ENCODE measurements at places on chromosomes 3 and 15.

DNA sequence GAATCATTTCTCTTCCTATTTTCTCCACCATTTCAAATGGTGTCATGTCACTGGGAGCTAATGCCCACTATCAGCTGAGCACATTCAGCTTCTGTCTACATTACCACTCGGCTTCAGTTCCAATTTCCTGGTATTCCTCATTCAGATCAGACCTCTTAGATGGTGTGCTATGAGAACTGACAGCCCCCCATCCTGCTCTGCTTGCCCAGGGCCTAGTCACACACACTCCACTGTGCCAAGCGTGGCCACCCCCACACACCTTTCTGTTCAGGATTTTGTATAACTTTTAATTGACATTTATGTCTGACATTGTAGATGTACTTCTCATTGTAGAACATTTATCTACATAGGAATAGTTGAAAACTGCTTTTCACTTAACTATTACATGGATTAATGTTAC, 146.8 kb downstream of the CDIN1 start:
- DNase-seq, result no peak

DNA sequence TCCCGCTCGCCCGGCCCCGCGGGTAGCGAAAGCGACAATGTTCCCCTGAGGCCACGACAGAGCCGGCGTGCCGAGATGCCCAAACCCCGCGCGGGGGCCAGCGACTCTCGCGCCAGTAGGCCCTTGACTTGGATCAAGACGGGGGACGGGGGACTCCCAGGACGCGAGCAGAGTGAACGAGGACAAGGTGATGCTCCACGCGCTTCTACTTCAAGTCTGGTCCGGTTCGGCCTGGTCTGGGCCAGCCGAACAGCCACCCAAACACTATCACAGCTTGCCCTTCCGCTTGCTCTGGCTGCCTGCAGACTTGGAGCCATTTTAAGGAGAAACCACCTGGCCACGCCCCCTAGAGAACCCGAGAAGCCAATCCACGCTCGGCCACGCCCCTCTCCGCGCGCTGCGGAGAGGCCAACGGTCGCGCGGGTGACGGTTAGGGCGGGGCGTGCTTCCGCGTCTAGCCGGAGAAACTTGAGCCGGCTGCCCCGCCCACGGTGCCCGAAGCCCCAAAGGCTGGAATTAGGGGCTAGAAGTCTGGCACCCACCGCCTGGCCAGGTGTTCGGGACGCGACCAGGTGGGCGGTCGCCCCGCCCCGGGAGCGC, 608 bp upstream of the NDUFAF3 start:
- DNase-seq, result peak; percentile 91

DNA sequence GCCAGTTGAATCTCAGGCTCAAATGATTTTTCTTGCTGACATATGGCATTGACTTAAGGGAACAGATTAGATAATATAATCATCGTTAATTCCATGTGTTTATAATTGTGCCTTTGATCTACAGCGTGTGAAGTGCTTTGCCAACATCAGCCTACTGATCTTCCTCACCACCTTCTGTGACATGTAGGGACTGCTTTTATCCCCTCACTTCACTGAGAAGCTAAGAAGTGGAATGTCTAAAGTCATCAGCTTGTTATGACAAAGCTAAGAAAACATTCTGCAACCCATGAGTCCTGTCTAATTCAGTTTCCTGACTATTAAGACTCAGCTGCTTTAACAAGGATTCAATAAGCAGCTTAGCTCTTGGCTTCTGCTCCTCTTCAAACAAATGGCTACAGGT, 106.0 kb downstream of the MYH15 start:
- no peak for DNase-seq

- no peak for DNase-seq
These were observed at the start of gene HTR3E for GRCh38 chr3:184096811-184097383. Gene HTR3E (plus strand): TSS chr3:184097064. CDS start chr3:184097530, 466 bp downstream.

DNA sequence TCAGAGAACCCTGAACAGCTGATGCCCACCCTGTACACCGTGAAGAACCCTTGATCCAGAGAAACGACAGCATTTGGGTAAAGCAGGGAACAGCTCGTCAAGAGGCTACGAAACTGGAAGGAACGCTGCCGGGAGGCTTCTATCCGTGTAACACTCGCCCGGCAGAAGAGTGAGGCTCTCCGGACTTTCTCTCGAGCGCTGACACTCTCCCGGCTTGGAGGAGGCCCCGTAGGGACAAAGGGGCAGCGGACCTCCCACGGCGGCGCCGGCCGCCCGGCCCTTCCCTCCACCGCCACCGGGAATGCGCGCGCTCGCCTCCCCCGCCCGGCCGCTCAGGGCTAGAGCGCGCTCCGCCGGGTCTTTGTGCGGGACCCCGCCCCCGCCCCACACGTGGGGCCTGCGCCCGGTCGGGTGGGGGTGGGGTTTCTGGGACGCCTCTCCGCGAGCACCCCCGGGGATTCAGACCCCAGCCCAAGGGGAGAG, 1.7 kb downstream of the HYAL2 start:
- no peak for DNase-seq

DNA sequence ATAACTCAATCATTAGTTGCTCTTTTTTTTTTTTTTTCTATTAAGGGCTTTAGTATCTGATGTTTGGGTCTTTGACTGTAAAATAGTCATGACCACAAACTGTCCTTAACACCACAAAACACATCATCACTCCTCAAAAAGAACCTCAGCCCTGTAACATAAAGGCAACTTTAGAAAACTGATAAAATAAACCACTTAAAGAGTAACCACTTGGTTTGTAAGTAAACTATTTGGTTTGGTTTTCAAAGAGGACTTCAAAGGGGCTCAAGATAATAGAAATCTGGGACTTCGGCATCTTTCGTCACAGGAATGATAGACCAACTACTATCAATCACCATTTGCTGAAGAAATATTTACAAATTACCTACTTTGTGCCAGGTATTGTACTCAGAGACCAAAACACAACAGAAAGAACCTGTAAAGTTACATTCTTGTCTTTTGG, 167.8 kb downstream of the FOXP1 start:
- DNase-seq, result no peak

GRCh38 chr15:85785887-85786780, 8.6 kb downstream of the KLHL25 start:
- DNase-seq, result no peak

DNA sequence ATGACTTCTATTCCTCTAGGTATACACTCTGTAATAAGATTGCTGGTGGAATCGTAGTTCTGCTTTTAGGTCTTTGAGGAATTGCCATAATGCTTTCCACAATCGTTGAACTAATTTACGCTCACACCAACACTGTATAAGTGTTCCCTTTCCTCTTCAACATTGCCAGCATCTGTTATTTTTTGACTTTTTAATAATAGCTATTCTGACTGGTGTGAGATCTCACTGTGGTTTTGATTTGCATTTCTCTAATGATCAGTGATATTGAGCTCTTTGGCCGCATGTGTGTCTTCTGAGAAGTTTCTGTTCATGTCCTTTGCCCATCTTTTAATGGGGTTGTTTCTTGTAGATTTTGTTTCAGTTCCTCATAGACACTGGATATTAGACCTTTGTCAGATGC, 12.8 kb downstream of the NXPE3 start:
- no peak for DNase-seq

- no peak for DNase-seq
These were observed 282.5 kb downstream of the TBL1XR1 start for GRCh38 chr3:176914764-176915163.

DNA sequence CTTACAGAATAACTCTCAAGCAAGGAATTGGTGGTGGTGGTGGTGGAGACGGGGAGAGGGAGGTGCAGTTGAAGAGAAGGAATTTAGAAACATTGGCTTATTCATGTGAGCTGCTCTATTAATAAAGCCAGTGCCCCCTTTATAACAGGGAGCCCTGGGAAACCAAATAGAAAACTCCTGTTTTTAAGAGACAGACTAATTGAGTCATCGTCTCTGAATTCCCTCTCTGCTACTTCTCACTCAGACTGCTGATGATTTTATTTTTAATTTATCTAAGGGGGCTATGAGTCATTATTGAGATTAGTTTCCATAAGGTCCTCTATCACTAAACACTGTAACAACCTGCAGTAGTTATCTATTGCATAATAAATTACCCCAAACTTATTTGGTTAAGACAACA, 145.9 kb upstream of the GALNT15 start:
- no peak for DNase-seq

DNA sequence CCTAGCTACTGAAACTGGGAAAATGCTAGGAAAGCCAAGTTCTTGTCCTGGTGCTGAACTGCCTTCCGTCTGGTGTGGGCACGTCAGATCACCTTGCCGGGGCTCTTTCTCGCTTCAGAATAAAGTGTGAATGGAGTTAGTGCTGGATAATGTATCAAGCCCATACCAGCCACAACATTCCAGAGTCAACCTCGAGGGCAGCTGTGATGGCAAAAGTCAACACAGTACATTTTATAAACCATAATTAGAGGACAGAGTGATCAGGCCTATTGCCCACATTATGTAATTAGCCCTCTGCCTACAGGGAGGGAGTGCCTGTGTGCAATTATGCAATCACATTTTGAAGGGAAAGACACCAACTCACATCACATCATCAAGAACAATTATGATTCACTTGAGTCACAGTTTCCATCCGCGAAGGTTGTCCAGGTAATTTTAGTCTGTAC, 165.2 kb downstream of the RORA start:
- no peak for DNase-seq

DNA sequence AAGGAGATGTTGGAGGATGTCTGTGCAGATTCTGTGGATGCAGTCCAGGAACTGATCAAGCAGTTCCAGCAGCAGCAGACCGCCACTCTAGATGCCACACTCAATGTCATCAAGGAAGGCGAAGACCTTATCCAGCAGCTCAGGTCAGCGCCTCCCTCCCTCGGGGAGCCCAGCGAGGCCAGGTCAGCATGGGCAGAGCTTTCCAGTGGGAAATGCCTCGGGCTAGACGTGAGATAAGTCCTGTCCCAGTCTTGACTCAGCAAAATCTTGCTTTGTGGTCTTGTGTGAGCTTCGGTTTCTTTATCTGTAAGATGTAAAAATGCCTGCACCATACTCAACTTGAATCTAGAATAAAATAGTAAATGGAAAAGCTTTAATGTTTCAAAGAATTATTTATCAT, 335.1 kb upstream of the UMPS start:
- DNase-seq, result no peak

GRCh38 chr3:139447486-139447885, 28.8 kb downstream of the RBP2 start:
- DNase-seq, result no peak

- no peak for DNase-seq
These were observed 8.7 kb downstream of the CD86 start for GRCh38 chr3:122063908-122064307.

DNA sequence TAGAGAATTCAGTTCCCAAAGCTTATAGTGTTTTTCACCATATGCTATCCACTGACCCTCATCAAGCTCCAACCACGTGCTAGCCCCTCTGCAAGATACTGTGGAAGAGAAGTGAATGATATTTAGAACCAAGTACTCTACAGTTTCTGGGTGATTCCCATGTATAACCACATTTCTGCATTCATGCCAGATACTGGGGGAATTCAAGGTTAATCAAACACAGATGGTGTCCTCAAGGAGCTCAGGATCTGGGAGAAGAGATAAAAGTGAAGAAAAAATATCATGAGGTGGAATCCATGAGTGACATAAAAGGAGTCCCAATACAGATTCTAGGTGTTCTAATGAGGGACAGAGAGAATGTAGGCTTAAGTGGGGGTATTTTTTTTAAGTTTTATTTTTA, 195.8 kb downstream of the FHIT start:
- peak; percentile 19 for DNase-seq

DNA sequence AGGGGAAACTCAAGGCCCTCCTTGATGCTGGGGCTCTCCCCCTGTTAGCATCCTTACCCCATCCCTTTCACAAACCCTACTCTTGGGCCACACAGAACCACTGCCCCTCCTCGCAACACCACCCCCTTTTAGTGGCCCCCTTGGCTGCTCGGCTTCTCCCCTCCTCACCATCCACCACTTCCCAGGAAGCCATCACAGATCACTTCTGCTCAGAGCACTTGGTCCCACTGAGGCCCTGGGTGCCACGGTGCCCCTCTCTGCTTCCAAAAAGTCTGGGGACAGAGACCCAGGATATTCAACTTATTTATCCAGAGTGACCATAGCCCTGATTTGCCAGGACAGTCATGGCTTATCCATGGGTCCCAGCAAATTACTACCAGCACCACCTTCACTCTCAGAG, 2.4 kb downstream of the RHCG start:
- DNase-seq, result no peak

GRCh38 chr3:183180110-183180783, 17.7 kb upstream of the LAMP3 start:
- DNase-seq, result no peak

DNA sequence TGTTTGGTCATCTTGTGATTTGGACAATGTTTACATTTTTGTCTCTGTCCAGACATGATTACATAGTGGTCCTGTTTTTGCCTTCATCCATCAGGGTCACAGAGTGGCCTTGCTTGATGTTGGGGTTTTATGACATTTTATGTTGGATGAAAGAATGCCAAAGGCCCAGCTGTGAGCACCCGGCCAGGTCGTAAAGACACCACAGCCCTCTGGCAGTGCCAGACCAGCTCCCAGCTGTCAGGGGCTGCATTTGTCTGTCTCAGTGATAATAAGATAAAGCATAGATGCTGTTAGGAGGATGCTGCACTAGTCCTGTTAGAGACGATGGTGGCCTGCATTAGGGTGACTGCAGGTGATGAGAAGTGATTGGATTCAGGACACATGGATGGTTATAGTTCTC, 117.5 kb downstream of the FAM174B start:
- no peak for DNase-seq

GRCh38 chr15:32641517-32642059, at the start of gene SCG5:
Gene SCG5 (plus strand): TSS chr15:32641710. CDS start chr15:32643593, 1,883 bp downstream.
- no peak for DNase-seq

- no peak for DNase-seq
These were observed 11.6 kb upstream of the HGD start for GRCh38 chr3:120693439-120694171.

GRCh38 chr3:24538891-24539290, 44.2 kb upstream of the THRB start:
- DNase-seq, result no peak

GRCh38 chr3:71397046-71397445, 186.5 kb downstream of the FOXP1 start:
- no peak for DNase-seq

Measured in astrocyte of the cerebellum (primary cell).